Vagina (tissue), 2 donors: ENCODE measurements at places on chromosomes 11 and 22.
A peak's percentile ranks its signal among the peaks of the same experiment; 100 is the strongest.

- H3K4me3 ChIP-seq, result peak overlapping the region; percentile 64
- peaks cover 16% of the 10 kb centered on the region for H3K4me1 ChIP-seq
- H3K27ac ChIP-seq, result peak overlapping the region; percentile 87
- DNase-seq, result no peak
- peaks cover 25% of the 10 kb centered on the region for H3K36me3 ChIP-seq
Observed at GRCh38 chr11:112024178-112024772, 933 bp upstream of the DLAT start.

DNA sequence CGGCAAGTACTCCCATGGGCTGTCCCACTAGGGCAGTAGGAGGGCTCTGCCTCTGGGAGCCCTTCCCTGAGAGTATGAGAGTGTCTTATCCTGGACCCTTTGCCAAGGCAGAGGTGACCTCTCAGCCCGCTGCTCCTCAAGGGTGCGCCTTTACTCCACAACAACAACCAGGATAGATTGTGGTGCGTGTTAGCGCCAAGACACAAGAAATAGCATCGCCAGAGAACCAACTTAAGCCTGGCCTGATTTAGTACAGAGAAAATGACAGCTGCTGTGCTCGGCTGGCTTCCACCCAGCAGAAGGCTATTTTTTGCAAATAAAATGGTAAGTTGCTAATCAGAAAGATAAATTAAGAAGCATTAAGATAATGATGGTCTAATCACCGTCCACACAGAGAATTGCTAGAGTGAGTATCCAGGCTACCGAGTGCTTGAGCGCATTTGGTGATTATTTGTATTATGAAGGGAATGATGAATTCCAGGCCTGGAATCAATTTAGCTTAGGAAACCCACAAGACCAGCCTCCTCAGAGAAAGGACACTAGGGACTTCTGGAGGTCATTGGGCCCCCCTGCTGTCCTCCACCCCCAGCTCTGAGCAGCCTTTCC, 119.8 kb downstream of the PKNOX2 start:
- peaks cover 15% of the 10 kb centered on the region for H3K4me1 ChIP-seq
- DNase-seq, result no peak
- H3K27ac ChIP-seq, result no peak overlapping the region

DNA sequence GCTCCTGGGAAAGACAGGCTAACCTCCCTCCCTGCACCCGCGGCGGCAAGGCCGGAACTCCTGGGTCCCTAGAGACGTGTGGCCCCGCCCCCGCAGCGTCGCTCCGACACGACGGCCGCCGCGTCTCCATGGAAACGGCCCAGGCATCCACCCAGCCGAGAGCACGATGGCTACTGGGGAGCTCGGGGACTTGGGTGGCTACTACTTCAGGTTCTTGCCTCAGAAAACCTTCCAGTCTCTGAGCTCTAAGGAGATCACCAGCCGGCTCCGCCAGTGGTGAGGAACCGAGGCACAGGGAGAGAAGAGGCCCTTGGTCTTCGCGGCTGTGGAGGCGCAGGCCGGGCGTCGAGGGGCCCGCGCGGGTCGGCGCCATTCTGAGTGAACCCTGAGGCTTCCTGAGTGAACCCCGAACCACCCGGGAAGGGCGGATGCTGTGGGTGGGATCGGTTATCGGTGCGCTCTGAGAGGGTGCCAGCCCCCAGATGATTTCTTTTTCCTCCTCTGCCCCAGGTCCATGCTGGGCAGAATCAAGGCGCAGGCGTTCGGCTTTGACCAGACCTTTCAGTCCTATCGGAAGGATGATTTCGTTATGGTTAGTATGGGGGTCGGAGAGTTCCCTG, at the start of gene CFAP300:
CFAP300 (plus strand) TSS at position 133 of the 620 bp plus-strand sequence; CDS start at position 167, 34 bp downstream.
- peak; percentile 89 for DNase-seq
- peak within 1 kb of the TSS; percentile 52 for H3K4me3 ChIP-seq
- peaks cover 5% of the 10 kb centered on the region for H3K4me1 ChIP-seq
- peak within 1 kb of the TSS; percentile 66 for H3K27ac ChIP-seq
- no peaks in the 10 kb centered on the region for H3K36me3 ChIP-seq

- no peaks in the 10 kb centered on the region for H3K36me3 ChIP-seq
- DNase-seq, result no peak
- H3K27me3 ChIP-seq, result no peaks in the 10 kb centered on the region
- peaks cover 27% of the 10 kb centered on the region for H3K4me1 ChIP-seq
- no peak overlapping the region for H3K27ac ChIP-seq
- H3K4me3 ChIP-seq, result no peak overlapping the region
Observed at GRCh38 chr11:119673759-119674336, 55.2 kb downstream of the NECTIN1 start.

DNA sequence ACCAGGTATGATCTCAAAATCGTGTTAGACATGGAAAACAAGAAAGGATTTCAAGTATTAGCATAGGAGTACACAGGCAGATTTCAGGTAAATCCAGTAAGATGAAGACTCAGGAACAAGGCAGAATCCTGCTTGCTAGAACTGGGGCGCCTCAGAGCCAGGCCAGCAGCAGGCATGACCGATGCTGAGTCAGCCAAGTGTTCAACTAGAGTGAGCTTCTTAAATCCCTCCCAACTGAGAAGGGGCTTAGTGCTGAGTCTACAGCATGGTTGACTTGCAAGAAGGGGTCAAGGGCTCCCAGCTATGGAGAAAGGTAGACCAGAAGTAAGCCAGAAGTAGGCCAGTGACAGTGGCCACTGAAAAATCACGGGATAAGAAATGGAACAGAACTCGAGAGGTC, 12.4 kb downstream of the GRAP2 start:
- no peak for DNase-seq
- H3K27me3 ChIP-seq, result no peaks in the 10 kb centered on the region
- no peaks in the 10 kb centered on the region for H3K36me3 ChIP-seq
- H3K27ac ChIP-seq, result no peak overlapping the region

DNA sequence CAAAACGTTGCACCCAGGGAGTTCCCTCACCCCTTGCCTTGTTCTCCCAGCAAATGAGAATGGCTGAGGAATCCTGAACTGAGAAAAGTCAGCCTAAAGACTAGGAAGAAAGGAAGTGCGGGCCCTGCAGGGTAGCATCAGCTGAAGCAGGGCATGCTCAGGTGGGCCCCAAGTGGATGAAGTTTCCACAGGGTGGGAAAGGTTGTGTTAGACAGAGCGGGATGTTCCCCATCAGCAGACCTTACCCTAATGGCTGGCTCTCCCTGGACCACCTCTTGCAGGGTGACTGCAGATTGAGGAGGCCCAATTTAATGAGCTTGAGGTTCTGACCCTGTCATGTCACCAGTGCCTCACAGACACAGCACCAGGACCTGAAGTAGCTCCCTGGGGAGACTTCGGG, 81.5 kb upstream of the MYOD1 start:
- no peak overlapping the region for H3K27ac ChIP-seq
- DNase-seq, result no peak
- H3K4me3 ChIP-seq, result no peak overlapping the region
- no peaks in the 10 kb centered on the region for H3K27me3 ChIP-seq
- H3K4me1 ChIP-seq, result no peaks in the 10 kb centered on the region

GRCh38 chr11:20518323-20518834, 81.0 kb upstream of the SLC6A5 start:
- no peak overlapping the region for H3K4me3 ChIP-seq
- H3K27me3 ChIP-seq, result no peaks in the 10 kb centered on the region
- no peaks in the 10 kb centered on the region for H3K36me3 ChIP-seq
- no peaks in the 10 kb centered on the region for H3K4me1 ChIP-seq
- H3K27ac ChIP-seq, result no peak overlapping the region
- DNase-seq, result no peak

GRCh38 chr22:36741204-36741793, 34.6 kb downstream of the IFT27 start:
- no peak overlapping the region for H3K27ac ChIP-seq
- H3K4me3 ChIP-seq, result no peak overlapping the region
- DNase-seq, result peak; percentile 28
- H3K27me3 ChIP-seq, result no peaks in the 10 kb centered on the region
- H3K4me1 ChIP-seq, result no peaks in the 10 kb centered on the region

- no peaks in the 10 kb centered on the region for H3K4me1 ChIP-seq
- no peak overlapping the region for H3K4me3 ChIP-seq
- H3K36me3 ChIP-seq, result no peaks in the 10 kb centered on the region
- no peaks in the 10 kb centered on the region for H3K27me3 ChIP-seq
- H3K27ac ChIP-seq, result no peak overlapping the region
Observed at GRCh38 chr11:102546923-102547471, 16.4 kb upstream of the MMP7 start.

DNA sequence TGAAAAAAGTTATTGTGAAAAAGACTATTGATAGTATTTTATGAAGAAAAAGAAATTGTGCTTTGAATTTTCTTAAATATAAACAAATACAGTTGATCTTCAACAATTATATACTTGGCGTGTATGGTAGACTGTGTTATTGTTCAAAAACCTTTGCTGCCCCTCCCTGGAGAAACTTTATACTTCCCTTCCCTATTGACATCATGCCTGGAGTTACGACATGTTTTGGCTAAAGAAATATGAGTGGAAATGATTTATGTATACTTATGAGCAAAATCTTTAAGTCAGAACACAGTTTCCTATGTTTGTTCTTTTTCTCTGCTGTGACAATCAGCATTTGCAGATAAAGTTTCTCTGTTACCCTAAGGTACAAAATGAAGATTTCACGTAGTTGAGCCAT, 243.8 kb downstream of the TMEM135 start:
- no peak overlapping the region for H3K4me3 ChIP-seq
- no peak for DNase-seq
- H3K27me3 ChIP-seq, result no peaks in the 10 kb centered on the region
- H3K36me3 ChIP-seq, result no peaks in the 10 kb centered on the region

- no peaks in the 10 kb centered on the region for H3K27me3 ChIP-seq
- DNase-seq, result no peak
- no peak overlapping the region for H3K4me3 ChIP-seq
Observed at GRCh38 chr11:35335226-35335625, 84.1 kb downstream of the SLC1A2 start.

GRCh38 chr11:130144861-130145281, 14.7 kb upstream of the ST14 start:
- peaks cover 36% of the 10 kb centered on the region for H3K36me3 ChIP-seq
- H3K27ac ChIP-seq, result no peak overlapping the region
- no peak overlapping the region for H3K4me3 ChIP-seq
- H3K27me3 ChIP-seq, result no peaks in the 10 kb centered on the region
- peaks cover 13% of the 10 kb centered on the region for H3K4me1 ChIP-seq

DNA sequence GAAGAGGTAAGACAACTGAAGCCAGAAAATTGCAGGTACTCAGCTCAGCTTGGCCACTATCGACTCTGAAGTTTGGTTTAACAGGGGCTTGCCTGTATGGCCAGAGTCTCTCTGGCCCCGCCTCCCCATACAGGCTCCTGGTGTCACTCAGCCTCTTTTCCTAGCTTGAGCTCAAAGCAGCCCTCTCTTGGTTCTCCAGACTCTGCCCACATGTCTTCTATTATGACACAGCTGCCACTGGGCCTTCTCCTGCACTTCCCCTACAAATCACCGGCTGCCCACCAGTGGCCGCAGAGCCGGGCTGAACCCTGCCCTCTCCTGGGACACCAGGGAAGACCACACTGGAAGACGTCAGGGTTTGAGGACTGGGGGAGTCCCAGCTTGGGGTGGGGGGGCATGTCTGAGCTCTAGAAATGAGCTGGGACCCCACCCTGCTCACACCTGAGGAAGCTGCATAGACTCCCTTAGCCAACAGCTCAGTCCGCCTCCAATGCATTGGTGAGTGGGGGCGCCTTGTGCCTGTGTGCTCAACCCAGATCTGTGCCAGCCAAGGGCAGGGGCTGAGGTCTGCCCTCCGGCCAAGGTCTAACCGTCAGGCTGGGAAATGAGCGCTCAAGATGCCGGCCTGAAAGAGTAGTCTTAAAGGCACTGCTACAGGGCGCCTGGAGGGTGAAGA, 94.4 kb upstream of the LMO1 start:
- no peak overlapping the region for H3K27ac ChIP-seq
- H3K4me1 ChIP-seq, result peaks cover 12% of the 10 kb centered on the region
- no peaks in the 10 kb centered on the region for H3K27me3 ChIP-seq
- no peak overlapping the region for H3K4me3 ChIP-seq

DNA sequence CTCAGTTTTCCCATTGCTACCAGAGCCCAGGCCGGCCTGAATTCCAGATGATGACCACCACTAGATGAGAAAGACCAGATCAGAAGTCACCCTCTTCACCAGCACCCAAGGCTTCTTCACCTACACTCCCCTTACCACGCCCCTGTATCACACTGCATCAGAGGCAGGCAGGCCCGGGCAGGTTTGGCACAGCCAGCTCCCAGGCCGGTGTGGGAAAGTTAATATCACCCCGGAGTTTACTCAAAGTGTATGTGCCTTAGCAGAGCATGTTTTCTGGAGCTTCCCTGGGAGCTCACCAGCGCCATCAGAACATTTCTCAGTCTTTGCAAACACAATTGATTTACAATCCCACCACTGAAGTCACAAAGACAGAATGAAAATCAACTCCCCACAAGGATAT, 47.5 kb upstream of the POU2AF1 start:
- no peak overlapping the region for H3K27ac ChIP-seq
- H3K4me3 ChIP-seq, result no peak overlapping the region
- no peaks in the 10 kb centered on the region for H3K27me3 ChIP-seq
- DNase-seq, result no peak
- H3K36me3 ChIP-seq, result no peaks in the 10 kb centered on the region

GRCh38 chr11:92681586-92681985, 287.9 kb upstream of the MTNR1B start:
- H3K4me1 ChIP-seq, result no peaks in the 10 kb centered on the region
- no peaks in the 10 kb centered on the region for H3K27me3 ChIP-seq
- H3K36me3 ChIP-seq, result no peaks in the 10 kb centered on the region
- H3K4me3 ChIP-seq, result no peak overlapping the region
- no peak overlapping the region for H3K27ac ChIP-seq
- no peak for DNase-seq

- no peaks in the 10 kb centered on the region for H3K27me3 ChIP-seq
- H3K36me3 ChIP-seq, result no peaks in the 10 kb centered on the region
- H3K27ac ChIP-seq, result no peak overlapping the region
Observed at GRCh38 chr22:50316114-50317065, 8.9 kb upstream of the PLXNB2 start.

DNA sequence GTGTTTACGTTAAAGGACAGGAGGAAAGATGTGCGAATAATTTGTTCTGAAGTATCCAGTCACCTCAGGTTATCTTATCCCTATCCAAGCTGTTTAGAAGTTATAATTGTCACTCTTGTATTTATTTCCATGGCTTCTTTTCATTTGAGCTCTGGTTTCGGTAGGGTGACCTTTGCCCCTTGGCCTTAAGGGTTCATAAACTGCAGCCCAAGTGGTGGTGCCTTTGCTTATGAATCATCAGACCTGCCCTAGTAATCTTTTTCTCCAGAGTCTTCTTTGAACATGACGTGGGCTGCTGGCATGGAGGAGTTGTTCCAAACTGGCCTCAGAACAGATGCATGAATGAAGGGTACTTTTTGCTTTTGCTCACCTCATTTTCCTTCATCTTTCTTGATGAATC, 6.5 kb upstream of the CRYBB3 start:
- H3K4me3 ChIP-seq, result no peak overlapping the region
- no peaks in the 10 kb centered on the region for H3K36me3 ChIP-seq
- H3K27ac ChIP-seq, result no peak overlapping the region

GRCh38 chr11:5204787-5205186, 4.3 kb upstream of the OR51V1 start:
- H3K4me1 ChIP-seq, result no peaks in the 10 kb centered on the region
- H3K36me3 ChIP-seq, result no peaks in the 10 kb centered on the region
- H3K27ac ChIP-seq, result no peak overlapping the region
- no peak overlapping the region for H3K4me3 ChIP-seq
- DNase-seq, result no peak
